ENCODE measurements at places on chromosomes 4 and X.

DNA sequence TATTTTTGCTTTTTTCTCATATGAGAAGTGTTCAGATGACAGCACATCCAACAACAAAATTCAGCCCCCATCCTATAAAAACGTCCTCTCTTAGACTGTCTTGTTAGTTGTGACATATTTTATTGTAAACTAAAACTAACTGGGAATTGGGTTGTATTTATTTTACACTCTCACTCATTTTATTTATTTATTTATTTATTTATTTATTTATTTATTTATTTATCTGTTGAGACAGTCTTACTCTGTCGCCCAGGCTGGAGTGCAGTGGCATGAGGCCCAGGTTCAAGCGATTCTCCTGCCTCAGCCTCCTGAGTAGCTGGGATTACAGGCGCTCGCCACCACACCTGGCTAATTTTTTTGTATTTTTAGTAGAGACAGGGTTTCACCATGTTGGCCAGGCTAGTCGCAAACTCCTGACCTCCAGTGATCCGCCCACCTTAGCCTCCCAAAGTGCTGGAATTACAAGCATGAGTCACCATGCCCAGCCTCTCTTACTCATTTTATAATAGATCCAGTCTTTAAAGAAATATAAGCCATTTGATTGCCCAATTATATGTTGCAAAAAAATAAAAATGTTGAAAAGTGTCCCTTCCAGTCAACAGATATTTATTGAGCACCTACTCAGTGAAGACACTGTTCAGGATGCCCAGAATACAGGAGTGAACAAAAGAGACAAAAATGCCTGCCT lies 44.6 kb downstream of the PALLD start:
- DNase-seq, result no peak

DNA sequence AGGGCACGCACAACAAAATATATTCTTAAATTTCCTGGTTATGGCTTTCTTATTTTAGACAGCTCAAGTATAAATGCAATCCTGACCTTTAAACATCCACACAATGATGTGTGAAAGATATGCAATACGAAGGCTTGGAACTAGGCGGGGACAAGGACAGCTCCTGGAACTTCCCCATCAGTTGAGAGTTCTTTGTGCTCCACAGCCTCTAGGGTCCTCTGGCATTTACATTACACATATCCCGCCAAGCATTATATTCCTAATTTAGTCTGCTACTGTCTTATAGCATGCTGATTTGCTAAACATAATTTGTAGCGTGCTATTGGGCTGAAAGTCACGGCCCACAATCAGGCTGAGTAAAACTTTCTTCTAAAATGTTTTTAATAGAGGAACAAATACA lies 74.4 kb downstream of the FTHL17 start:
- no peak for DNase-seq

GRCh38 chr4:81594490-81595159 lies 122.9 kb upstream of the RASGEF1B start:
- DNase-seq, result no peak

GRCh38 chrX:53715346-53715924 lies 28.9 kb upstream of the HUWE1 start:
- no peak for DNase-seq

GRCh38 chr4:136925203-136925602 lies 607.1 kb downstream of the PCDH18 start:
- no peak for DNase-seq

- no peak for DNase-seq
These were observed 29.0 kb upstream of the SMIM14 start for GRCh38 chr4:39667706-39668105.

DNA sequence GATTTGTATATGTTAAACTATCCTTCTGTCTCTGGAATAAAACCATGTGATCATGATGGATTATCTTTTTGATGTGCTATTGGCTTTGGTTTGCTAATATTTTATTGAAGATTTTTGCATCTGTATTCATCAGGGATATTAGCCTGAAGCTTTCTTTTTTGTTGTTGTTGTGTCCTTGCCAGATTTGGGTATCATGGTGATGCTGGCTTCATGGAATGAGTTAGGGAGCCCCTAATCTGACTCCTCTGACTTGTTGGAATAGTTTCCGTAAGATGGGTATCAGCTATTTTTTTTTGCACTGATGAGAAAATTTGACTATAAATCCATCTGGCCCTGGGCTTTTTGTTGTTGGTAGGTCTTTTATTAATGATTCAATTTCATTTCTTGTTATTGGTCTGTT lies 45.7 kb downstream of the ATP10D start:
- DNase-seq, result no peak

GRCh38 chrX:109920325-109920724 lies 82.6 kb upstream of the TMEM164 start:
- no peak for DNase-seq

DNA sequence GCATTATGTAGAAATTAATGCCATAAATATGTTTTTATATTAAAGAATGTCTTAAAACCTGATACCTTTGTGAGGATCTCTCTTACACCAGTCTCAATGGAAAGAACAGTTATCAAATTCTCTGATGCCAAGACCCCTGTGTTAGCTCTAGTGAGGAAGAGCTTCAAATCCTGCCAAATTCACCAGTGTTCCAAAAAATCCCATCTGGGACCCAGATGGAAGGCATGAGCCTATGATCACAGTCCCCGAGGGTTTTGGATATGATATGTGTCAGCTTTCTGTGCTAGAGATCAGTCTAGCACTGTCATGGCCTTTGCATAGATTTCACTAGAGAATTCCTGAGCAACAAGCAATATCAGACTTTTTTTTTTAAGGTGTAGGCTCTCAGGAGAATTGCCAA lies 412.1 kb downstream of the UBE2NL start:
- no peak for DNase-seq

DNA sequence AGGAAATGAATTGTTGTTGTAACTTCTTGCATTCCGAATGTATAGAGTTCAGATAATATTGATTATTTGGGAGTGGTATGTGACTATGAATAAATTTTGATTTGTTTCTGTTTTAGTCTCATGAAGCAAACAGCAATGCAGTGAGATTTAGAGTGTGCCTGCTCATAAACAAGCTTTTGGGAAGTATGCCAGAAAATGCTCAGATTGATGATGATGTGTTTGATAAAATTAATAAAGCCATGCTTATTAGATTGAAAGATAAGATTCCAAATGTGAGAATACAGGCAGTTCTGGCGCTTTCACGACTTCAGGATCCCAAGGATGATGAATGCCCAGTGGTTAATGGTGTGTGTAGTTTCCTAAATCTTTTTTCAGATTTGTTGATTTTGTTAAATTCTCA lies 2.0 kb downstream of the NCAPG start:
- no peak for DNase-seq

DNA sequence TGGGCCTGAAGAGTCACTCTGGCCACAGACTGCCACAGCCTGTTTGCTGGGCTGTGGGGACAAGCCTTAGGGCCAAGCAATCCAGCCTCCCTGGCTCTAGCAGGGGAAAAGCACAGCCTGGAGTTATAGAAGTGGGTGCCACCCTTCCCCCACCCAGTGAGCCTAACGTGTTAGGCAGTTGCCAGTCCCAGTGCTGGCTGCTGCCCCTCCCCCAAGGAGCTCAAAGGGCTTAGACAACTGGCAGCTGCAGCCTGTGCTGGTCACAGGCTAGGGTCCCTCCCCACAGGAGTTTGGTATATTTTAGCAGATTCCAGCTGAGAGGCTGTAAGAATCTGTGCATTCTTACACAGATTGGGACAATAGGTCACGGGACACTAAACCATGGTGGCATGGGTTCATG lies 370.3 kb upstream of the FGF16 start:
- no peak for DNase-seq

- no peak for DNase-seq
These were observed 11.2 kb downstream of the MEPE start for GRCh38 chr4:87843936-87844335.

DNA sequence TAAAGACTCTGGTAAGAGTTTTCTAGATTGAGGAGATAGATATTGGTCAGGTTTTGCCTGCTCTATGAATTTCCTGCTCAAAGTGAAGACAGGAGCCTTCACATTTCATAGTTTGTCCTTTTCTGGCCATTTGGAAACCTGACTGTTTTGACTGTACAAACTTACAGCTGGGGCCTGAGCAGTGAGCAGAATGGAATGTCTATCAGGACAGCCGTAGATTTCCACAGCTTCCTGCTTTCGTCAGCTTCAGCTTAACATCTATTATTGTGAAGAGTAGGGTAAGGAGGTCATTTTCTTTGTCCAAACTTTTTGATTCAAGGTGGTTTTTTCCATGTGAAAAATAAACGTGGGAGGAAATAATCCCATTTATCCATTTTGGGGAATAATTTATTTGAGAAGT lies 124.3 kb upstream of the DIPK2B start:
- DNase-seq, result no peak

GRCh38 chr4:71206763-71207162 lies 132.1 kb upstream of the SLC4A4 start:
- DNase-seq, result no peak

DNA sequence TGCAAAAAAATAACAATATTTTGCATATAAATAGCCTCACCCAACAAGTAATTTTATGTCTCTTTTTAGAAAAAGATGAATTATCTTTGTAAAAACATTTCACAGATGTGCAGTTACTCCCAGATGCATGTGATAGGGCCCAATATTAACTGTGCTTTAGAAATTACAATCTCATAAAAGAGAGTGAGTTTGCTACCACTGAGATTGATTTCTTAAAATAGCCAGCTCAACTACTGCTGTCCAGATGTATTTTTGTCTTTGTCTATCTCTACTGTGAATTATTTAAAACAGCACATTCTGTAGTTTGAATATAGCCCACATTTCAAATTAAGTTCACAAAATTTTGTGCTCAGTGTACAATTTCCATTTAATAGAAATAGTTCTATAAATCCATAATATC lies 177.0 kb upstream of the TTC29 start:
- DNase-seq, result no peak

DNA sequence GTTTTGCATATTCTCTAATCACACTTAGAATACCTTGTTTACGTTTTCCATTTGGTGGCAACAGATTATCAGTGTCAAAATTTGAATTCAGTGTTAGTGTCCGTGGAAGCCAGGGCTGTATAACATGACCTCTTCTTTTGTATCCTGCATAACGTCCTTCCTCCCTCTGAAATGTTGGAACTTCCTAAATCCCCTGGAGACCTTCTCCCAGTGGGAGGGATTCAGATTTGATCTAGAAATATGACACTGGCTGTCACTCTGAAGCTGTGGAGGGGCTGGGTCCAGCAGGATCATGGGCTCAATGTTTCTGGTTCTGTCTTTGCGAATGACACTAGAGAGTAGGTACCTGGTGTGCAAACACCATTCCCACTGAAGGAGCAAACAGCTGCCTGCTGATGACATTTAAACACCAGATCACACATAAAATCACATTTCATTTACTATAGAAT lies 850 bp upstream of the CXCL3 start:
- no peak for DNase-seq

DNA sequence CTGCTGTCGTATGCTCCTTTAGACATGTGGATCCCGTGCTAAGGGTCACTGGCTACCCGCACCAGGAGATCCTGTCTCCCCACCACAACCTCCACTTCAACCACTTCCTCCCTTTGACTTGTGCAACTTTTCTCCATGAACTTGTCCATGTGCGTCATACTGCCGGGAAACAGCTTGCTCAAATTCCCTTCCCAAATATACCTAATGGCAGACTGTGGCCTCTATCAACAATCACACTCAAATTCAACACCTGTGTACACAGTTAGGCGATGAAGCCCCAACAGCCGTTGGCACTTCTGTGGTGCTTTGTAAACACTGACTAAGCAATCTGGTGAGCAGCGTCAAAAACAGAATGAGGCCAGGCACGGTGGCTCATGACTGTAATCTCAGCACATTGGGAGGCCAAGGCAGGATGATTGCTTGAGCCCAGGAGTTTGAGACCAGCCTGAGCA lies 49.5 kb downstream of the CD99L2 start:
- no peak for DNase-seq

DNA sequence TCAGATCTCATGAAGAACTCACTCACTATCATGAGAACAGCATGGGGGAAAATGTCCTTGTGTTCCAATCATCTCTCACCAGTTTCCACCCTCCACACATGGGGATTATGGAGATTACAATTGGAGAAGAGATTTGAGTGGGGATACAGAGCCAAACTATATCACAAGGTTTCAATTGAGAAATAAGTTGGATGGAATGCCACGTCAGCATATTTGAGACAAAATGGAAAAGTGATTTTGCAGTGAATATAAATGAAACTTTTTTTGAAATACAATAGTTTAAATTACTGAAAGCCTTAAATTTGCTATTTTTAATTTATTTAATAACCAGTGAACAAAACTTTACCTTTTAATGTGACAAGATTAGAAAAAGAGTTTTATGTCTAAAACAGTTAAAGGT lies 494.1 kb downstream of the PRR32 start:
- DNase-seq, result no peak

DNA sequence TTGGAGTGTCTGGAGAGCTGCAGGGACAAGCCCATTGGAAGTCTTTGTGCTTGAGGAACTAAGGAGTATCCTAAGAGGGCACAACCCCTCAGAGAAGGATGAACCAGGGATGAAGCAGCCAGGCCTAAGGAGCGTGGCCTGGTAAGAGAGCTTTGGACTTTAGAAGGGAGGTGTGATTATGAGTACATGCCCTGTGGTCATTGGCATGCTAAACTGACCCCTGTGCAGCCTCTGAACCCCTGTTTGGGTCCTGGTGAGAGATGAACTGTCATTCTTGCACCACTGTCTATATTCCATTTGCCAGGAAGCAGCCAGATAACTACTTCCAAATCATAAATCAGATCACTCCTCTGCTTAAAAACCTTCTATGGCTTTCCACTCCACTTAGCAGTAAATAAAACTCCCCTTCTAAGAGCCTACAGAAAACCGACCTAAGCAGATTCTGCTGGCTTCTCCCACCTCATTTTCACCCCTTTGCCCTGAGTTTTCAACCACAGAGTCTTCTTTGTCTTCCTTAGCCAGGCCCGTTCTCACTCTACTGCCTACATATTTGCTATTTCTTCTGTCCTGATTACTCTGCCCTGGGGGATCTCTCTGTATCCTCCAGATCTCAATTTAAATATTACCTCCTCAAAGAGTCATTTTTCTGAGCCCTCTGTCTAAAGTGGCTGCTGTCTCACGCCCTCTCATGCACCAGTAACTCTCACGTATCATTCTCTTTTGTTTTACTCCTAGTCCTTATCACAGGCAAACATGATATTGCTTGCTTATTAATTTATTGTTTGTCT lies 56.7 kb downstream of the MID1IP1 start:
- DNase-seq, result no peak

DNA sequence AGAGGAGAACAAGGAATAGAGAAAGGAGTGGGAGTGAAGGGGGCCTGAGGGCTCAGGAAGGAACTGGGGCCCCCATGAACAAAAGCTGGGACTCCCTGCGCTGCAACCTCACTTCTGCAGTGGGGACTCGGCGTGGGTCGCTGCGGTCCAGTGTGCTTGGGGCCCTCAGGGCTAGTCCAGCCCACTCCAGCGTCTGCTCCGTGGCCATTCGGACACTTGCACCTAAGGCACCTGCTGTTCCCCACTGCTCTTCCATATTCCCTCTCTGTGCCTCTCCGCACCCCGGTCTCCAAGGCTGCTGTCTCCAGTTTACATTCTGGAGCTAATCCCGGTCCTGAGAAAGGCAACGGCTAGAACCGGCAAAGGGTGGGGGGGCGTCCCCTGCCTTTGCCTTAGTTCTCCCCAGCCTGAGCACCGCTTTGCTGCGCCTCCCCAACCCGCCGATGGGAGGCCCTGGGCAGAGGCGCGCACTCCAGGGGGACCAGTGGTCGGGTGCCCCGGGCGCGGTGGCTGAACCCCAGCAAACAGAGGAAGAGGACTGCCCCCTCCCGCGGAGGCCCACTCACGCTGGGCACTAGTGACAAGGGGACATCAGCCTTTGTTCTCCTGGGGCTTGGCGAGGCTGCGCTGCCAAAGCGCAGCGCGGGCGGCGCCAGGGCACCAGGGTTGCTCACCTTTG lies 327.7 kb upstream of the F9 start:
- DNase-seq, result no peak

All from GM12891 (cell line).